ENCODE measurements at places on chromosomes 1 and 21.

GRCh38 chr1:37150986-37151385 is 116.7 kb upstream of the GRIK3 start:
- DNase-seq, result no peak

DNA sequence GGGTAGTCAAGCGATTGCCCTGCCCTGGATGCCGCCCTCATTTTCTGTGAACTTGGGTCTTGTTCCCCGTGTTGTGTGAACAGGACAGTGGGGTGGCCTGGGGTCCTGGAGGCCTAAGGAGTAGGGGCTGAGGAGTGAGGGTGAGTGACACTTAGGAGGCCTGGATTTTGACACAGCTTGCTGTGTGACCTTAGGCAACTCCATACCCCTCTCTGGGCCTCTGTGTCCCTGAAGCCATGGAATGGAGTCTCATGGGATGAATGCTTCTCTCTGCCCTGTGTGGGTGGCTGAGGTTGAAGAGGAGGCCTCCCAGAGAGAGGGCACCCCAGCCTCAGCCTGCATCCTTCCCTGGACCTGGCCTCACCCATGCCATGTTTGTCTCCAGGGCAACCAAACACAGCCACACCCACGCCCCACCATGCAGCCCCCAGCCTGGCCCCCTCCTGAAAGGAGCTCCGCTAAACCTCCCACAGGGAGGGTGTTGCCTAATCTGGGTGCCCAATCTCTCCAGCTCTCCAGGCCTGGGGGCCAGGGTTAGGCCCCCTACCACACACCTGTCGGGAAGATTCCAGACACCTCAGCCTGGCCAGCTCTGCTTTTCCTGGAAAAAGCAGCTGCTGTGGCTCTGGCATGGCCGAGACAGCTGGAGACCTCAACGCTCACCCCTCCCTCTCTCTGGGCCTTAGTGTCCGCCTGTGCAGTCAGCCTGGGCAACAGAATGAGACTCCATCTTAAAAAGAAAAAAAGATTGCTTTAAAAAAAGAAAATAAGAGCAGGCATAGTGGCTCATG is 9.9 kb downstream of the MYOM3 start:
- no peak for DNase-seq

DNA sequence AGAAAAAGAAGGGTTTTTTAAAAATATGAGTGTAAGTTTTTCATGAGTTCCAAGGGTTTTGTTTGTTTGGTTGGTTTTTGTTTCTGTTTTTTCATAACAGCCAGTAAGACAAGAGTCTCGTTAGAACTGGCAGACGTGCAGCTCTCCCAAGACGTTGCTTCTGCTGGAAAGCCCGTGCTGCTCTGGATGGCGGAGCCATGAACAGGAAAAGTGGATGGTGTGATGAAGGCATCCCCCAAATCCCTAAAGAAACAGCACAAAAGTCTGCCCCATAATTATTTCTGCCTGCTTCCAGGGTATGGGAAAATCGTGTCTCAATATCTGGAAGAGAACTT is 157.9 kb upstream of the BACE2 start:
- DNase-seq, result no peak

DNA sequence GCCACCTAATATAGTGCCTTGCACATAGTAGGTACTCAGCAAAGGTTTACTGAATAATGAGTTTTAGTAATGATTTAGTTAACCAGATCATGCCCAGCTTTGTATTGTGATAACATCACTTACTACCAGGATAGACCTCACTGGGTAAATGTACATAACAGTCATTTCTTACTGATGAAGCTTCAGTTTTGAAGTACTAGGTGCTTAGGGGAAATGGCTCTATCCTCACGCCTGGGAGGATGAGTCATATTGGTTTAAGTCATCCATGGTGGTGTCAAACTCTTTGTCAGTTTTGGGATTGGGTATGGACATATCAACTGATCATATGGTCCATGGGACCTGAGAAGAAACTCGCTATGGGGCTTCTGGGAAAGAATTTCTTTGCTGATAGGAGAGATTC is 90.6 kb upstream of the USP24 start:
- DNase-seq, result no peak

DNA sequence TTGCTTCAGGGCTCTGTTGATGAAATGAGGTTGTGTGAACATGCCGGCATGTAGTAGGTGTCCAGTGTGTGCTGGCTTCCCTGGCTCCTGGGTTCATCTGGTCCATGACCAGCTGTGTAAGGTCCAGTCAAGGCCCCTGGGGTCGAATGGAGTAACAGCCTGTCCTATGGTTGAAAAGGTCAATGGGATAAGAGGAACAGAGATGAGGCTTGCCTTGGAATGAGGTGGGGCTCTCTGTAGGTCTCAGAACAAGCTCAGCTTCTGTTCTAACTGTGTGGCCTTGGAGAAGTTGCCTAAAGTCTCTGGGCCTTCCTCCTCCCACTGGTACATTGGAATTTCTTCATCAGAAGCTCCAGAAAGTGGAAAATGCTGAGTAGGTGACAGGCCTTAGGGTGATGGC is 26.6 kb downstream of the RPS6KA1 start:
- no peak for DNase-seq

DNA sequence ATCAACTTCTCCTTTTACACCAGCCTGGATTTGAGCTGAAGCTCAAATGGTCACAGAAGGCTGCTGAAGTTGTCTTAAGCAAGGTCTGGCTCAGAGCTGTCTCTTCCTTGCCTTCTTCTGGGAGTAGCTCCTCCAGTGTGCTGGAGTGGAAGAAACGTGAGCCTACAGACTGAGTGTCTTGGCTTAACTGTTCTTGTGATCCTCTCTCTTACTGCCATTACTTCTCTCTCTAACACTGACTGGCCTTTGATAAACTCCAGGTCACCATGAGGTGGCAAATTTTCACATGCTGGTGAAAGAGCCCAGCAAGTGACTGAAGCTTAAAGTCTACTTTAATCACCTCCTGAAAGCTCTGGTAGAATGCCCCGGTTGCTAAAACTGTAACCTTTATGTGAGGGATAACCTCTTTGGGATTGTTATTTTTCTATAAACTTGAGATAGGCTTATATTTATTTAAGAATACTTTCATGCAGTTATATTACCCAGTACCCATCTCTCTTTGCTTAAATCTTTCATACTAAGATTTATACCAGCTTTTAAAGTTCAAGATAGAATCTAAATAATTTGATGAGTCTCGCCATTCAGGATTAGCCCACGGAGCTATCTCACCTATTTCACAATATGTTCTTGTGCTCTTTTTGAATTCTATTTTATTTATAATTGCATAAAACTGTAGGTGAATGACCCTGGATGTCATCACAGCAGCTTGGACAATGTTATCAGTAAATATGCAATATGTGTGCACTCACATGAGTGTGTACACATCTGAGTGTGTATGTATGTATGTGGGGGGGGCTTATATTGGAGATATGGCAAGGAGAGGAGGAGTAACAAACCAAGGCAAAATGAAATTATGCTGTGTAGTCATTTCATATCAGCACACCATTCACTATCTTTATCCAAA is 924.0 kb downstream of the LTN1 start:
- DNase-seq, result no peak

DNA sequence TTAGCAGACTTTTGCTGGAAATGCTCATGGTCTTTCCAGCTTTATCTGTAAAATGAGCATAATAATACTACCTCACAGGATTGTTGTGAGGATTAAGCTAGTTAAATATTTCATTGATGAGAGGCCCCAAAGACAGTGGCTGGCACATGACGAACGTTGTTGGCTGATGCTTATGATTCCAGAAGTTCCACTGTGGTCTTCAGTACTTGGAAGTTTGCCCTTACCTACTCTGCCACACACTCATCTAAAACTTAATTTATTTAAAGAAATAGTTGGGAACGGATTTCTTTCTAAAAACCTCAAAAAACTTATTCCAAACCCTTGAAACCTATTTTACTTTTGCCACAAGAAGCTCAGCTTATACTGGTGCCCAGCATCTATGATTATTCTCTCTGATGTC is 170.7 kb downstream of the DHRS3 start:
- no peak for DNase-seq

GRCh38 chr1:26289158-26290059 is 9.5 kb downstream of the SH3BGRL3 start:
- DNase-seq, result no peak

Measured in stimulated activated CD8-positive, alpha-beta memory T cell treated with anti-CD3 and anti-CD28 coated beads, Interleukin-4, amount 100 ng/mL, for 4 hours (primary cell).